Keratinocyte (primary cell): ENCODE measurements at places on chromosomes 3 and 15. TPM values are rescaled to one million over a fixed set of nuclear protein-coding genes. Genes with fewer than 3 reads are reported as not detected.

- DNase-seq: no peak
Observed at GRCh38 chr15:47870300-47870955, 153.1 kb downstream of the SEMA6D start.

DNA sequence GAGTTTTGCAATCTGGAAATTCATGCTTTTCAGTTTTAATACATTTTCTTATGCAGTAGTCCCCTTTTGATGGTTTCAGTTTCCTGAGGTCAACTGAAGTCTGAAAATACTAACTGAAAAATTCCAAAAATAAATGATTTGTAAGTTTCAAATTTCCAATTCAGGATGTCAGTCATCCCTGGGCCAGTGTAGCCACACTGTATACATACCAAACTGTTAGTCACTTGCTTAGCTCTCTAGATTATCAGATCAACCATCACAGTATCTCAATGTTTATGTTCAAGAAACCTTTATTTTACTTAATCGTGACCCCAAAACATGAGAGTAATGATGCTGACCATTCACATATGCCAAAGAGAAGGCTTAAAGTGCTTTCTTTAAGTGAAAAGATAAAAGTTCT is 715.5 kb downstream of the GBE1 start:
- DNase-seq: no peak

- no peak for DNase-seq
Observed at GRCh38 chr15:67957435-67958132, 96.5 kb upstream of the PIAS1 start.

SYNPR gene
- polyA plus RNA-seq: not detected in 3 replicates

RLBP1 gene
- polyA plus RNA-seq: not detected in 3 replicates
